G401 (cell line): ENCODE measurements at places on chromosomes 4 and X.

GRCh38 chr4:42655921-42656678, 805 bp downstream of the ATP8A1 start:
- DNase-seq: peak; percentile 72

DNA sequence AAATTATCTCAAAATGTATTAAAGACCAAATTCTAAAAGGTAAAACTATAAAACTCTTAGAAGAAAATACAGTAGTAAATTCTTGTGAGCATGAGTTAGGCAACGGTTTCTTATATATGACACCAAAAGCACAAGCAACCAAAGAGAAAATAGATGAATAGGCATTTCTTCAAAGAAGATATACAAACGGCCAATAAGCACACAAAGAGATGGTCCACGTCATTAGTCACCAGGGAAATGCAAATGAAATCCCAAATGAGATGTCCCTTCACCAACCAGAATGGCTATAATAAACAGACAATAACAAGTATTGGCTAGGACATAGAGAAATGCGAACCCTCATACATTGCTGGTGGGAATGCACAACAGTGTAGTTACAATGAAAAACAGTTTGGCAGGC, 44.6 kb downstream of the RAB33A start:
- DNase-seq: no peak

GRCh38 chrX:47321386-47321785, 49.0 kb upstream of the ZNF157 start:
- peak; percentile 85 for DNase-seq

- no peak for DNase-seq
Observed at GRCh38 chr4:15262396-15262795, 165.4 kb upstream of the C1QTNF7 start.

- DNase-seq: no peak
Observed at GRCh38 chr4:48033825-48034413, 17.3 kb downstream of the NIPAL1 start.

DNA sequence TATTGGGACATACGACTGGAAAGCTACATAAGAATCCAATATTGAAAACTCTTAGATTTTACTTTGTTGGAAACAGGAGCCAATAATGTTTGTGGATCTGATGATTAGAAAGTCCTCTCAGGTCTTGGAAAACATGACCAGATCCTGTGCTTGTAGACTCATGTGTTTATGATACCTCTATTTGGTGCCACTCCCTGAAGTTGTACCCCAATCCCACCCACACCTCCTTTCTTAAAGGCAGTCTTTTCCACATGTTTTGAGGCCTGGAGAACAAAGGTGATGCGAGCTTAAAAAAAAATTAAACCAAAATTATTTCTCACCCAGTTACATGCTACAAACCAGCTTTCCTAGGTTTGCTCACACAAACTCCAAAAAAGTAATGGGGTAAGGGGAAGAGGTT, 262.7 kb downstream of the PTTG2 start:
- no peak for DNase-seq

GRCh38 chr4:70711599-70711998, 10.2 kb upstream of the RUFY3 start:
- DNase-seq: no peak

GRCh38 chr4:69876071-69876470, 16.1 kb upstream of the SULT1E1 start:
- DNase-seq: no peak

DNA sequence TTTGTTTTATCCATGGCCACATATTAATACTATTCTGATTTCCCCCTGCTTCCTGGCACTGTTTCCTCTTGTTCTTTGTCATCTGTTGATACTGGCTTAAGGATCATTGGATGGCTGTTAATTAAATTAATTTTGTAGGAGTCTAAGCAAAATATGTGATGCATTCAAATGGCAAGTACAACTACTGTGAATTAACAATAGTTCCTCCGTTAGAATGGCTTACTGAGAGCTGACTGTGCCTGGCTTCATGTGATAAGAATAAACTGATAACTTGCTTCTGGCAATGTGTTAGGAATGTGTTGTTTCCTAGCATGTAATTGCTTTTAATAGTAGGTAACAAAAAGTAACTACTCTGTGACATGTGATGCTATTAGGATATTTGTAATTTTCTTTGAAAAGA, 98.5 kb downstream of the RPA4 start:
- DNase-seq: no peak

DNA sequence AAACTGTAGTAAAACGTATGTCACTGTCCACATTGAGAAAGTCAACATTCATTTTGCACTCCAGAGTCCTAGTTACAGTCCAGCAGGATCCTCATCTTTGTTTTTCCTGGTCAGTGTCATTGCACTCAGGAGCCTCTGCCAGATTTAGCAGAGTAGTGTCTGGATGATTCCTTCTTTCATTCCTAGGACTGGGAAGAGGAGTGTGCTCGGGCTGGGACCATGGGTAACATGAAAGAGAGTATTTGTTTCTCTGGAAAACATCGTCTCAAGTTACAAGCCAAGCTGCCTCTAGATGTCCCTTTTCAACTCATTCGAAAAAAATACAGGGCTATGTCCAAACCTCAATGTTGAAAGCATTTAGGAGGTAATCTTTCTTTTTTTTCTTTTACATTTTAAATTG, 69.9 kb upstream of the TNIP3 start:
- DNase-seq: no peak

DNA sequence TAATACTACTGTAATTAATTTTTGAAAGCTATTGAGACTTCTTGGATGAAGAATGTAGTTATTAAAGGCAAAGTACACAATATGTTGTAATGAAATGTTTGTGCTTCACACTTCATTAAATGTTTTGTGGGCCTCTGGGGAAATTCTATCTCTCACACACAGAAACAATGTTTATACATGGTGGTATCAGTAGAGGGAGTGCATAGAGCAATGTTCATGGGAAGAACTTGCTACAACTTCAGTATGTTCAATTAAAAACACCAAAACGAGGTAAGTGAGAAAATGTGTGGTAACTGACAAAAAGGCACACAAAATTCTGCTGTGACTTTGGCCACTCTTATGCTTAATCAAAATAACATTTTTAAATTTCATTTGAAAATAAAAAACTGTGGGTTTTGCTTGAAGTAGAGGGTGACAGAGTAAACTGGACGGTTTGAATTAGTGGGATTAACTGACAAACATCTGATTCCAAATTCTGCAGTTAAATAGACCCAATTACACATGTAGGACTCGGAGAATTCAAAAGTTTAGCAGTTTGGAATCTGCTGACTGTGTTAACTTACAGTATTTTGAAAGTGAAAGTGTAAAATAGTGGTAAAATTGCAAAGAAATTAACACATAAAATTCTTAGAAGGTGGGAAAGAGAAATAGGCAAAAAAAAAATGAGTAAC, 111.4 kb upstream of the TTC29 start:
- DNase-seq: no peak

DNA sequence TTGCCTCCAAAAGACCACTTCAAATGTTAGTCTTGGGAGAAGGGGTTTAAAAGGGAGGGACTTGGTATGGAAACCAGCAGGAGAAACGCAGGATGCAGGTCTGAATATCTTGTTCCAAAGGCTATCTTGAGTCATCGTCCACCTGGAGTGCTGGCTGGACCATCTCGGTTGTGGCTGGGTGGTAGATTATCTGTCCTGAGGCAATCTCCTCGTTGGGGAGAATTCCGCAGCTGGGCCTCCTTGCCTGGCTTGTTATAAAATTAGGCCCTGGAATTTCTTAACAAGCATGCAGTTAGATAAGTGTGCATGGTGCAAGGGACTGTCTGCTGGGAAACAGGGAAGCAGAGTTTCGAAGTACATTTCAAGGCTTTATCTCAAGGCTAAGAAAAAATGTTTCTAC, 2045.7 kb upstream of the TENM3 start:
- no peak for DNase-seq

GRCh38 chrX:56310581-56310980, 78.4 kb downstream of the KLF8 start:
- DNase-seq: no peak

GRCh38 chr4:182286035-182286434, 42.8 kb downstream of the TENM3 start:
- DNase-seq: no peak

GRCh38 chr4:185590982-185591381, 55.7 kb upstream of the PDLIM3 start:
- no peak for DNase-seq

- DNase-seq: peak; percentile 8
Observed at GRCh38 chr4:124060261-124060918, 652.1 kb downstream of the ANKRD50 start.

GRCh38 chrX:41781500-41781899, 57.5 kb downstream of the GPR82 start:
- DNase-seq: peak; percentile 17

- DNase-seq: peak; percentile 41
Observed at GRCh38 chrX:15854080-15854655, 445 bp downstream of the AP1S2 start.

- DNase-seq: peak; percentile 27
Observed at GRCh38 chr4:11720292-11720691, 291.6 kb upstream of the HS3ST1 start.

DNA sequence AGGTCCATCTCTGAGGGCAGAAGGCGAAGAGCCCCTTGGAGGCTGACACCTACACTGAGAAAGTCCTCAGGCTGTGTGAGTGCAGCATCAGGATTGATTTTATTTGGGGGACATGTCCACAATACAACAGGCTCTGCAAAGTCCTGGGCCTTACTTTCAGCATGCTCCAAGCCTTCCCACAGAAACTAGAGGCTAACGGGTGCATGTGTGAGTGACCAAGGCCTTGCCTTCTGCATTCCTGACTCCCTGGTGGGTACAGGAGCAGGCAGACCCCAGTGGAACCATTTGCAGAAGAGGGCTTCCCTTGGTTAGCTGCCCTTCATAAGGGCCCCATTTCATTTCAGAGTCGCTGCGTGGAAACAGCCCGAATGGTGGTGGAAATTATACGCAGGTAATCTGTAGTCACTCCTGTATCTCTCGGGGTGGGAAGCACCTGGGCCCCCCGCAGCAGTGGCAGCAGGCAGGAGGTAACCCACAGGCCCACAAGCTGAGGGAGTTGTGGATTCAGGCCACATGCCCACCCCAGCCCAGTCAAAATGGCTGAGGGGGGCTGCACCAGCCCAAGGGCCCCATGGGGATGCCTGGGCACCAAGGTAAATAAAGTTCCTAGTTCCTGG, 37.7 kb downstream of the NSG1 start:
- no peak for DNase-seq

- DNase-seq: no peak
Observed at GRCh38 chr4:7423391-7423790, 11.3 kb downstream of the PSAPL1 start.

DNA sequence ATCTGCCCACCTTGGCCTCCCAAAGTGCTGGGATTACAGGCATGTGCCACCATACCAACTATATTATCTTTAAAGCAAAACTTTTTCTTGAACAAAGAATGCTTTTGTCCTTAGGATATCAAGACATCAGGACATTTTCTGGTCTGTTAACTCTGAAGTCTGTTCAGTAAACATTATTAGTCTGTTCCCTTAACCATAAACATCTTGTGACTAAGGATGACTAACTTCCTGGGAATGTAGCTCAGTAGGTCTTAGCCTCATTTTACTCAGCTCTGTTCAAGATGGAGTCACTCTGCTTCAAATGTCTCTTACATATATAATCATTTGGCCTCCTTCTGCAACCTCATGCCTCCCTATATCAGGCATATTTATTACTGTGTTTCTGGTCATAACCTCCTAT, 122.9 kb downstream of the UBE2NL start:
- DNase-seq: no peak

- peak; percentile 44 for DNase-seq
Observed at GRCh38 chr4:98996056-98996764, 689 bp downstream of the METAP1 start.

GRCh38 chr4:138680989-138681604, 334.5 kb upstream of the NOCT start:
- DNase-seq: peak; percentile 84

GRCh38 chr4:150794706-150795105, 212.8 kb downstream of the MAB21L2 start:
- no peak for DNase-seq

DNA sequence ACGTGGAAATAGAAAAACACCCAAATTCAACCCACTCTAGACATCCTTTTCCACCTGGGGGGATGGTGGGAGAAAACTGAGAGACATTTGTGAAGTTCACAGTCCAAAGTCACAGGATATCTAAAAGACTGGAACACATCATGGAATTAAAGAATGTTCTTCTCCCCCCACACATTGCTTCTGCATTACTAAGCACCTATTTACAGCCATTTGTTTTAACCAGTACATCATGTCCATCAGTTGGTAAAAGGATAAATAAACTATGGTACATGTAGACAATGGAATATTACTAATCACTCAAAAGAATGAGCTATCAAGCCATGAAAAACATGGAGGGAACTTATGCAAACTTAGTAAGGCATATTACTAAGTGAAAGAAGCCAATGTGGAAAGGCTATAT, 185.5 kb upstream of the ANXA10 start:
- DNase-seq: no peak

DNA sequence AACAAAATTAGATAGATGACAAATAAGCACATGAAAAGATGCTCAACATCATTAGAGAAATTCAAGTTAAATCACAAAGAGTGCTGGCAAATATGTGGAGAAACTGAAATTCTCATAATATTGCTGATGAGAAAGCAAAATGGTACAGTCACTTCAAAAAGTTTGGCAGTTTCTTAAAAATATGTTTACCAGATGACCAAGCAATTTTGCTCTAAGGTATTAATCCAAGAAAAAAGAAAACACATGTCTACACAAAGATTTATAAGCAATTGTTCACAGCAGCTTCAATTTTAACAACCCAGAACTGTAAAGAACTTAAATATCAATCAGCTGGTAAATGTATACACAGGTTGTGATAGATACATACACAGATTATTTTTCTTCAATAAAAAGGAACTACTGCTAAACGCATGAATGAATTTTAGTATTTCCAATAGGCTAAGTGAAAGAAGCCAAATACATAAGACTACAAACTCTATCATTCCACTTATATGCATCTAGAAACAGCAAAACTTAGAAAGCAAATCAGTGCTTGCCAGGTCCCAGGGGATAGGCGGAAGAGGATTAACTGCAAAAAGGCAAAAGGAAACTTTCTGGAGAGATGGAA, 11.7 kb downstream of the OTUD4 start:
- no peak for DNase-seq

DNA sequence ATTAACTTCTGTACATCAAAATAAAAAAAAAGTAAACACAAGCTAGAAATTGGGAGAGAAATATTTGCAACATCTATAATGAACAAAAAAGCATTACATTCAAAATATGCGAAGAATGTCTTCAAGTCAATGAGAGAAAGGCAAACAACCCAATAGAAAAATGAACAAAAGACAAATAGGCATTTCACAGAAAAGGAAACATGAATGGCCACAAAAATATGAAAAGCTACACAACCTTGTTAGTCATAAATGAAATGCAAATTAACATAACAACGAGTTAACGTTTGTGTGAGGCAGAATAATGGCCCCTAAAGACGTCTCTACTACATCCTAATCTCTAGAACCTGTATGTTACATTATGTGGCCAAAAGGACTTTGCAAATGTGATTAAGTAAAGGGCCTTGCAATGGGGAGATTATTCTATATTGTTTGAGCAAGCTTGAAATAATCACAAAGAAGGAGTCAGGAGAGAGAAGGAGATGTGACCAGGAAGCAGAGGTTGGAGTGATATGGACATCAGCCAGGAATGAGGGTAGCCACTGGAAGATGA, 86.8 kb downstream of the WDFY3 start:
- DNase-seq: no peak
